ENCODE measurements at places on chromosomes 2 and 18.

DNA sequence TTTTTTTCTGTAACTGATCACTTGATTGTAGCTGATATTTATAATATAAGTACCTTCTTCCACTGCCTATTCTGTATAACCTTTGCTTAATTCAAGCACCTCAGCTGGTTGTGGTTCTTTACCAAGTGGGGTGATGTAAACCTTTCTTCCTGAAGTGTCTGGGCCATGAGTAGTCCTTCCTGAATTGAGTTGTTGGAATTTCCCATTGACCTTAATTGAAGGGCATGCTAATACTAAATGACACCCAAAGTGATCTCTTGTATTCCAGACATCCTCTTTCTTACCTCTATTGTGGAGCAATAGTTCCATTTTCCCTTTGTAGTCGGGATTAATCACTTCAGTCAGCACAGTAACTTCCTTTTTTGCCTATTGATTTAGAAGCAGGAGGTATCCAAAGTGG is 1496.8 kb upstream of the CELF4 start:
- DNase-seq: no peak

- DNase-seq: no peak
Measured at GRCh38 chr18:54173980-54174630, 50.4 kb downstream of the MBD2 start.

GRCh38 chr2:66824926-66825325 is 390.0 kb downstream of the MEIS1 start:
- no peak for DNase-seq

- no peak for DNase-seq
Measured at GRCh38 chr2:154700136-154700535, 1.6 kb downstream of the KCNJ3 start.
